Astrocyte of the hippocampus (primary cell): ENCODE measurements at places on chromosomes 2 and 18.

- DNase-seq = no peak
These were observed 175.6 kb upstream of the SKOR2 start for GRCh38 chr18:47427072-47427471.

- DNase-seq = no peak
These were observed 236.8 kb downstream of the SETBP1 start for GRCh38 chr18:44917216-44918141.

GRCh38 chr2:207662203-207662602, 37.0 kb upstream of the METTL21A start:
- no peak for DNase-seq

GRCh38 chr2:105104208-105104731, 66.4 kb downstream of the MRPS9 start:
- peak; percentile 69 for DNase-seq

DNA sequence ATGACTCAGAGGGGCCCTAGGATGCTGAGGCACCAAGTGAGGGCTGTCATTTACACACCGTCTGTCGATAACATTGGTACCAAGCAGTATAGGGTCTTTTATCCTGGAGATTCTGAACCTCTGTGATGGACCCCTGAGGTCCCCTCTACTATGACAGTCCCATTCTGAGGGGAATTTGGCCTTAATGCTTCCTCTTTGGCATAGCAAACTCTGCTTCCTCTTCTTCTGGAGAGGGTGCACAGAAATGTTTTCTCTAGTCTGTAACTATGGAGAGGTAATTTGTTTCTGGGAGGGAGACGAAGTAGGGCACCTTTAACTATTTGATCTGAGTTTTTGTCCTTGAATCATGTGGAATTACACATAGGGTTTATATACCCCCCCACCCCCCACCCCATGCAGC, 44.8 kb downstream of the INPP4A start:
- no peak for DNase-seq

GRCh38 chr2:141021611-141022010, 1109.2 kb downstream of the LRP1B start:
- DNase-seq = no peak

DNA sequence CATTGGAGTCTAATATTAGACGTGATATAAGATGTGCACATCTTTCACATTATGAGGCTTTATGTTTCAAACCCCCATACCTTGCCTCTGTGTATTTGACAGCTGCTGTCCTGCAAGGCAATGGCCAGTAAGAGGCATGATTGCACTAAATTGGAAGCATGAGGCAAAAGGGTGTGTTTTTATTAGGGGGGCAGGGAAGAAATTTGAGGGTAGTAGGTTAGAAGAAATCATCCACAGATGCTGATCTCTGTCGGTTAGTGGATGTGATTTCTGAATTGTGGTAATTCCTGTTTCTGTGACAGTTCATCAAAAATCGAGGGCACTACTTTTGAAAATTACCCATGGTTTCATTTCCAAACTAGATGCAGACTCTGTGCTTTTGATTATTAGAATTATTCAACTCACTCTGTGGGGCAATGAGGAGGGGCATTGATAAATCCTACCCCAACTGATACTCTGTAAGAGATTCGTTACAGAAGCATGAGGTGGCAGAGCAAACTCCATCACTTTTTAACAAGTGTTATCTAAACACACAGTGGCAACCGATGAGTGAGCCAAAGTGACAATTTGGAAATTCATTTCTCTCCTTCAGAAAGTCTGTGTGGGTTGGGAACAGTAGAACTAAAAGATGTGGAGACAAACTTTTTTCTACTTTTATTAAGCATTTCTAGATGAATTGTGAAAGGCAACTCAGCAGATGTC, 453.0 kb downstream of the ARHGAP15 start:
- no peak for DNase-seq

DNA sequence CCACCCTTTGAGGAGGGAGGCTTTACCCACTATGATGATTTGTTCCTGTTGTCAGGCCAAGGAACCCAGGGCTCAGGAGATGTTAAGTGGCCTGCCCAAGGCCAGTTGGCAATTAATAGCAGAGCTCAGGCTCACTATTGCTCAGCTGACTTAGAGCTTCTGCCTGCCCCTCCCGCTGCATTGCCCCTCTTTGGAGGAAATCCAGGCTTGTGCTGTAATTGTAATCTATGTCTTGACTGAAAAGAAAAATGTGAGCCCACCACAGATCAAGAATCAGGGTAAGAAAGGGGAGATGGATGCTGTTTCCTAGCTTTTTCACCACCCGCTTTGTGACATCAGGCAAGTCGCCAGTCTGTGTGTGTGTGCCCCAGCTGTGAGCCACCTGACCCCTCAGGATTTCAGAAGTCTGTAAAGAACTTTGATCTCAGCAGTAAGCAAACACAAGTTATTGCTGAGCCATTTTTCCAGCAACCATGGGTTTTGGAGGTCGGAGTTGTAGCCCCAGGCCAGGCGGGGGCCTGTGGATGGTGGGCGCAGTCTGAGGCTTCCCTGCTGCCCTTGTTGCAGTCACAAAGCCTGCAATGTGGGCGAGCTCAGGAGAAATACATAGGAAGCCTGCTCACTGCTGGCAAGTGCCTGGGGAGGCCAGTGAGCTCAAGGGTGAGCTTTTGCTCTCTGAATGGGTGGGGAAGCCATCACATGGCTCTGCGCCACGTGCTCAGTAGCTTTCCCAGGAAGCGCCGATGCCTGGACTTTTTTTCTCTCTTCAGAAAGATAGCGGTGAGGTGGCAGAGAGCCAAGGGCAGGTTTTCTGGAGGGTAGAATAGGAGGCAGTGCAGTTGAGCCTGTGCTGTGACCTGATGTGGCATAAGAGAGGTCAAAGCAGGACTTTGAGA, 6.1 kb downstream of the CABLES1 start:
- peak; percentile 56 for DNase-seq

- DNase-seq = no peak
These were observed 21.5 kb upstream of the CPS1 start for GRCh38 chr2:210534879-210535278.

DNA sequence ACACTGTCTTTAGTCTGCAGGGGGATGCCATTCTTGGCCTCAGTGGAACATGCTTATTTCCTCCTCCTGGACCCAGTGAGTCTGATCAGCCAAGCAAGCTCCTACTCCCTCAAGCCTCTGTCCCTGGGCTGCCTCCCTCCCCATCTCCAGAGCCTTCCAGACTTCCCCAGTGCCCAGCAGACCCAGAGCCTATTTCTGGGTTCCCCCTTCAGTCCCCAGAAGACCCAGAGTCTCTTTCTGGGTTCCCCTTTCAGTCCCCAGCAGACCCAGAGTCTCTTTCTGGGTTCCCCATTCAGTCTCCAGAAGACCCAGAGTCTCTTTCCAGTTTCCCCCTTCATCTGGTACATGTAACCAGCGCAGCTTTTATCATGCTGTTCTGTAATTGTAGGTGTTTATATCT, 17.0 kb upstream of the PKDCC start:
- DNase-seq = no peak

DNA sequence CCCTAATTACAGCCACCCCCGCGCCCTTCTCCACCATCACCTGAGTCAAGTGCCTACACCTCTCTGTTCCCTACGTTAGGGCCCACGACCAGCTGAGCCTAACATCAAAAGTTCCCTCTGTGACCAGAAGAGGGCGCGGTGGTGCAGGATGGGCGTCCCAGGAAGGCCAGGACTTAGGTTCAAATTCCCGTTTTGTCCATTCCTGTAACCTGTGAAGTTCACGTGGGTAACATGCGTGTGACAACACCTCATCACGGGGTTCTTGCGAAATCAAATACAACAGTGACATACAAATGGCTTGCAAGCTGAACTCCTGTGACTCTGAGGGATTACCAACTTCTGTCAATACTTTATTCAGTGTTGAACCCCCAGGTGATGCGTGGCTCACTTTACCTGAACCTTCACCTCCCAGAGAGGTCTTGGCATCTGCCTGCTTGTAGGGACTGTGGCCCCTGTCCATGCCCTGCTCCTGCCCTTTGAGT, 207.9 kb downstream of the ARL4C start:
- DNase-seq = peak; percentile 64

GRCh38 chr2:29097569-29097968, 17.6 kb upstream of the CLIP4 start:
- no peak for DNase-seq

GRCh38 chr2:152396763-152397162, 61.8 kb downstream of the FMNL2 start:
- peak; percentile 25 for DNase-seq

- no peak for DNase-seq
These were observed 17.9 kb downstream of the DAW1 start for GRCh38 chr2:227889336-227889735.

DNA sequence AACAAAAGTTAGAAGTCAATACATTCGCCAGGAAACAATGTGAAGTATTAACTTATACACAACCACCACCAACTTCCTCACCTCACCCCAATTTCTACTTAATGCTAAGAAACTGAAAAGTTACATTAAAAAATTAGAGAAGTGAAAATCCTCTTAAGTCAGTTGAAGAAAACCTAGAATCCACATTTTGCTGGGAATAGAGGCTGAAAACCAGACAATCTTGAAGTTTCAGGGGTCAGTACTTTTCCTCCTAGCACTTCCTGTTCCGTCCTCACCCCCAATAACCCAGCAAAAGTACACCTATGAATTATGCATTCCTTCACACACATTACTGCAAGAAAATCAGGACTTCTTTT, 6.3 kb downstream of the YES1 start:
- no peak for DNase-seq

- DNase-seq = peak; percentile 89
These were observed 19.4 kb downstream of the ANTXR1 start for GRCh38 chr2:69032336-69032735.

GRCh38 chr2:78486565-78486964, 538.9 kb upstream of the REG3G start:
- DNase-seq = no peak

- no peak for DNase-seq
These were observed 526 bp downstream of the PRKRA start for GRCh38 chr2:178450524-178450773.

- no peak for DNase-seq
These were observed 185.9 kb upstream of the SLC39A10 start for GRCh38 chr2:195471163-195471562.

DNA sequence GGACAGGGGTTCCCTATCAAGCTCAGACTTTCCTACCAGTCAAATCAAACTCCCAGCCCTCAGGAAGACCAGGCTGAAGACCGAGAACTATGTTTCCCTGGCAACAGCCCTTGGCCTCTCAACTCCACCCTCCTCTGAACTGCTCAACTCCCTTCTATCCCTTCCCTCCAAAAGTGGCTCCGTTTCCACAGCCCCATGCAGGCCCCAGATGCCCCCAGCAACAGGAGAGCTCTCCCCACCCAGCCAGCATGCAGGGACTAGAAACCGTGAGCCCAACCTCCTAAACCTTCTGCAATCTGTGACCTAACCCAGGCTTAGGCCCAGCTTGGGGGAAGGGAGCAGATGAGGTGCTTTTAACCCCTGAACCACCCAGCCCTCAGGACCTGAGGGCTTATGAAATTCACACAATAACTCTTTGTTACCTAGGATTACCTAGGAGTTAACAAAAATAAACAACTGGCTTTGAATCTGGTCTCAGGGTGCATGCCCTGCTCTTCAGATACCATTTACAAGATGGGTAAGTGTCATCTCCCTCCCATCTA, 87.2 kb downstream of the BCL11A start:
- DNase-seq = no peak

DNA sequence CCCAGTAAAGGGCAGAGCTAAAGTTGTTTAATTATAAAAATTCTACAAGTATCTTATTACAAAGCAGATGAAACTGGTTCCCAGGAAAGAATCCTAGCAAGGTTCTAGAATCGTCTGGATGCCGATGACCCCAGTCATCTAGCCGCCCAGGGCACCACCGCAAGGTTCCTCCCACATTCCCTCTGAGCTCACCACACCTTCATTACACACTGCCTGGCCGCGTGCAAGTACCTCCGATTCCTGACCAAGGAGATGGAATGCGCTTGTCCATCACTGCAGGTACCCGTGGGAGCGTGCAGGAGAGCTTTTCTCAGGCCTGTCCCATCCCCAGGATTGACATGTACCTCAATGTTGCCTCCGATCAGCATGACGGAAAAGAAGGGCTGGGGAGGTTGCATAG, 158.5 kb downstream of the LAMA1 start:
- DNase-seq = no peak

DNA sequence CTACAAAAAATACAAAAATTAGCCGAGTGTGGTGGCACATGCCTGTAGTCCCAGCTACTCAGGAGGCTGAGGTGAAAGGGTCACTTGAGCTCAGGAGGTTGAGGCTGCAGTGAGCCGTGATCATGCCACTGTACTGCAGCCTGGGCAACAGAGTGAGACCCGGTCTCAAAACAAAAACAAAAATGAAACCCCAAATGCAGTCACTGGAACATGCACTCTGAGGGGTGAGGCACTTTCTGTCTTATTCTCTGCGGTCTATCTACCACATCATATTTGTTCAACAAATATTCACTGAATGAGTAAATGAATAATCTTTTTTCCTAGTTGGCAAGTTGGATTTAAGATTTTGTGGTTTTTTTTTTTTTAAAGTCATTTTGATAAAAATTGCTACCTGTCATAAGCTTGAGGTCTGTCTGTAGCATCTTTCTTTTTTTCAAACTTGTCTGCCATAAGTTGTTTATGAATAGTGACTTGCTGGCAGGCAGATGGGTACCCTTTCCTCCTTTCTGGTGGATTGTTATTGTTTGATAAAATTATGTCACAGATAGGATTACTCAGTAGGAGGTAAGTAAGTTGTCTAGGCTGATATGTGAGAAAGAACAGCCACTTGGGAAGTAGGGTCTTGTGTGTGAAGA, 11.8 kb downstream of the CHRNA1 start:
- DNase-seq = no peak

- DNase-seq = no peak
These were observed 32.1 kb upstream of the SP3 start for GRCh38 chr2:173997269-173997668.

DNA sequence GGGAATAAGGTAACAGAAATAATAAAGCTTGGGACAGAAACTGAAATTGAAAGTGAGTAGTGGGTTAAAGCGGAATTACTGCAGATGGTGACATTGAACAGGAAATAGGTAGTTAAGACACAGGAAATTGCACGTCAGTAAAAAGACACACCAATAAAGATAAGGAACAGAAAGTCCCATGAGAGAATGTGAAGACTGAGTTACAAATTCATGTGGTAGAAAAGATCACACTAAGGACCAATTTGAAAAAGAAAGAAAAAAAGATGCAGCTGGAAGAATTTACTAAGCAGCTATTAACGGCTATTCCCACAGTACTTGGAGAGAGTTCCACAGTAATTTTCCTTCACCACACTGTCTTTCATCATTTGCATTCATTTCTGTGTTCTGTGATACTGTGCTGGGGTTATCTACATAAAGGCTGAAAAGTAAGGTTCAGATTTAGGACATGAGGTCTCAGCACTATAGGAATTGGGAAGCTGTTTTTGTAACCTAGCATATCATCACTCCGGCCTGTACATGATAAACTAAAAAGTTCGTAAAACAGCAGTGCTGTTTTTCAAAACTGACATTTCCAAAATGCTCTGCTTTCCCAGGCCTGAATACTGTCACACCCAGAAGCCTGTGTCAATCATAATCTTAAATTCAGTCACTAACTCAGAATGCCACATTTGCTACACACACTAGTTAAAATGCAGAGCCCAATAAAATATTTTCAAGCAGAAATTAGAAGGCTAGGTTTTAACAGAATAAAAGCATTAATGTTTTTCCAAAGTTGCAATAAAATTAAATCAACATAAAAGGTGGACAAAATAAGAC, 42.9 kb downstream of the SRBD1 start:
- DNase-seq = no peak
